Thymus (tissue), 14 donors: ENCODE measurements at places on chromosomes 3 and 15. TPM values are rescaled to one million over a fixed set of nuclear protein-coding genes. Genes with fewer than 3 reads are reported as not detected.

- H3K27ac ChIP-seq, result no peak overlapping the region
- no peaks in the 10 kb centered on the region for H3K4me1 ChIP-seq
- H3K36me3 ChIP-seq, result no peaks in the 10 kb centered on the region
- H3K27me3 ChIP-seq, result no peaks in the 10 kb centered on the region
Measured at GRCh38 chr3:59133311-59133710, 83.5 kb upstream of the CFAP20DC start.

DNA sequence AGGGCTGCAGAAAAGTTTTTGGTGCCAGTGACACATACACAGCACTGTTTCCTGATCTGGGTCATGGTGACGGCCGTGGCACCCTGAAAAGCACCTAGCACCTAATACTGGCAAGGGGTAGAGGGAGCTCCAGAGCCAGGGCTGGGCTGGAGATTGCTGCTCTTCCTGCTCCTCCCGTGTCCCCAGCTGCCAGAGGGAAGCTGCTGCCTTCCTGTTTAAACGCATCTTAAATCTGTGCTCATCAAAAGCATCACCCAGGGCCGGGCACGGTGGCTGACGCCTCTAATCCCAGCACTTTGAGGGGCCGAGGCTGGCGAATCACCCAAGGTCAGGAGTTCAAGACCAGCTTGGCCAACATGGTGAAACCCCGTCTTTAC lies 156.7 kb upstream of the MEF2A start:
- H3K36me3 ChIP-seq, result no peaks in the 10 kb centered on the region
- H3K27ac ChIP-seq, result no peak overlapping the region
- no peaks in the 10 kb centered on the region for H3K4me1 ChIP-seq
- peak; percentile 27 for DNase-seq
- no peak overlapping the region for H3K4me3 ChIP-seq

DNA sequence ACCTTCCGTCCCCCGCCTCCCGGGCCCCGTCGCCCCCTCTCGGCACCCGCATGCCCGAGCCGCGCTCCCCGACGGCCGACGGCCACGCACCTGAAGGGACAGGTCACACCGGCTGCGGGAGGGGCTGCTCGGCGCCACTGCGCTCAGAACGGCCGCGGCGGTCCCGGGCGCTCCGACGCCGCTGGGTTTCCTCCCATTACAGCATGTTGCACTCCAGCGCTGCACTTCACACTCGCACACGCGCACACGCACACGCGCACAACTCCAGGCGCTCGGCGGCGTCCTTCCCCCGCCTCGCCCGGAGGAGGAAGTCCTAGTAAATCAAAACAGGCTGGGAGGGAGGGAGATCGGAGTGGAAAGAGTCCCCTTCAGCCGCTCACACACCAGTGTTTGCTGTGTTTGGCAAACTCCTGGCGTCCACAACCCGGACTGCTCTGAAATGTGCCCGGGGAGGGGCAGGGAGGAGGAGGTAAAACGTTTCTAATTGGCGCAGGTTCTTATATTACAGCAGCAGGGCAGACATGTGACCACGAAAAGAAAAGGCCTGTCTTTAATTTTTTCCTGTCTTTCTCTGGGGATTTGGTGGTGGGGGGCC lies 76.7 kb upstream of the VGLL4 start:
- peaks cover 9% of the 10 kb centered on the region for H3K4me1 ChIP-seq
- DNase-seq, result peak; percentile 51
- H3K36me3 ChIP-seq, result no peaks in the 10 kb centered on the region
- peak overlapping the region; percentile 69 for H3K4me3 ChIP-seq
- peaks cover 38% of the 10 kb centered on the region for H3K27me3 ChIP-seq

GRCh38 chr3:77320514-77320913 lies 280.6 kb downstream of the ROBO2 start:
- H3K4me3 ChIP-seq, result no peak overlapping the region
- H3K4me1 ChIP-seq, result no peaks in the 10 kb centered on the region
- H3K27ac ChIP-seq, result no peak overlapping the region
- DNase-seq, result no peak
- H3K36me3 ChIP-seq, result no peaks in the 10 kb centered on the region

The KBTBD12 gene
- 0.42 TPM for total RNA-seq

The CIAO2A gene
- 79.1 TPM for total RNA-seq
